ENCODE measurements at places on chromosomes 1 and 21. TPM values are rescaled to one million over a fixed set of nuclear protein-coding genes. Genes with fewer than 3 reads are reported as not detected.

DNA sequence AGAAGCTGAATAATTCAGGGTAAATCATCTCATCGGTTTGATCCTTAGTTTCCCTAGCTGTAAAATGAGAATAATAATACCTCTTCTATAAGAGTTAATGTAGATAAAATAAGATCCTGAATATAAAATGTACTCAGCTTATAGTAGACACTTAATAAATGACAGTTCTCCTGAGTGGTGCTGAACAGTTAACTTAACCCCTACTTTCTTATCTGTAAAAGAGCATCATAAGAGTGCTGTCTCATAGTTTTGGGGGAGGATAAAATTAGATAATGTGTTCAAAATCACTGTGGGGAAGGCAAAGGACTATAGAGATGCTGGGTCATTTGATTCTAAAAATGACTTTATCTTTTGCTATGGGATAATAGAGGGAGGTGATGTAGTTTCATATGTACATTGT, 593 bp downstream of the C8A start:
- DNase-seq, result no peak

DNA sequence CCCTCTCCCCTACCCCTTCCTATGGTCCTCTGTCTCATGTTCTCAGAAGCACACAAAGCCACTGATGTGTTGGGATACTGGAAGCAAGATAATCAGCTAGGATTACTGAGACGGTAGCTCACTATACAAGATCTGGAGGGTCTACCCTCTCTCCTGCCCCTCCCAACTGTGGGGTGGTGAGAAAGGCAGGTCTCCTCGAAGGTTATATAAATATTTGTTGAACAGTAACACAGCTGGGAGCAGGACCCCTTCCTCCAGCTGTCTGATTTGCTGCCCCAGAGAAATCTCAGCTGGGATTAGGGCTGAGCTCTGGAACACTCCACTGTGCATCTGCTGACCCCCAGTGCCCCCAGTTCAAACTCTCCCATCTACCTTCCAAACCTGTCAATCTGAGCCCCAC, 94.2 kb upstream of the IPO9 start:
- no peak for DNase-seq

GRCh38 chr1:204961765-204962419, 81.1 kb upstream of the CNTN2 start:
- peak; percentile 18 for DNase-seq

- no peak for DNase-seq
Observed at GRCh38 chr1:185409763-185410528, 92.9 kb upstream of the IVNS1ABP start.

RNF223 gene
- total RNA-seq, result not detected

GRCh38 chr1:222046684-222047263, 304.9 kb upstream of the DUSP10 start:
- DNase-seq, result no peak
